Sciatic nerve (tissue), 2 donors: ENCODE measurements at places on chromosomes 7 and 10. TPM values are rescaled to one million over a fixed set of nuclear protein-coding genes. Genes with fewer than 3 reads are reported as not detected.

SFMBT2 gene
- total RNA-seq: 14.6 TPM

PRSS2 gene
- 6.0 TPM for total RNA-seq

UNCX gene
- not detected for total RNA-seq

OR2A5 gene
- not detected for total RNA-seq

- DNase-seq: no peak
Measured at GRCh38 chr7:46580766-46581165, 659.7 kb upstream of the IGFBP3 start.

GRCh38 chr10:59702347-59702746, 7.3 kb downstream of the SLC16A9 start:
- DNase-seq: no peak

DNA sequence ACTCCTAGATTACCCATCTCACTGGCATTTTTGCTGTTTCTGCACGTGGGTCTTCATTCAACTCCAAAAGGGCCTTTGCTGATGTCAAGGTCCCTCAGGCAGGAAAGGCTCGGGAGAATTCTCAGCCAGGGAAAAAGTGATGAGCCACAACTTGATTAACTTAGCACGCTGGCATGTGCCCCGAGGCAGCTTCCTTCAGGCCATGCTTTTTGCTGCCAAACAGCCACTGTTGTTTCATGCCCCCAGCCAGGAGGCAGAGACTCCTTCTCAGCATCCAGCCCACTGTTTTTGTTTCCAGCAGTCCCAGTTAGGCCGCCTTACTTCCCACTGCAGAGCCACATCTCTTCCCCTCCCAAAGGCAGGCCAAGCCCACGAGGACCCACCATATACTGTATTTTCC, 266.5 kb upstream of the YAE1 start:
- no peak for DNase-seq

- DNase-seq: no peak
Measured at GRCh38 chr7:28174442-28174841, 6.2 kb downstream of the JAZF1 start.

GRCh38 chr10:373526-374309, 238.5 kb downstream of the ZMYND11 start:
- no peak for DNase-seq

DNA sequence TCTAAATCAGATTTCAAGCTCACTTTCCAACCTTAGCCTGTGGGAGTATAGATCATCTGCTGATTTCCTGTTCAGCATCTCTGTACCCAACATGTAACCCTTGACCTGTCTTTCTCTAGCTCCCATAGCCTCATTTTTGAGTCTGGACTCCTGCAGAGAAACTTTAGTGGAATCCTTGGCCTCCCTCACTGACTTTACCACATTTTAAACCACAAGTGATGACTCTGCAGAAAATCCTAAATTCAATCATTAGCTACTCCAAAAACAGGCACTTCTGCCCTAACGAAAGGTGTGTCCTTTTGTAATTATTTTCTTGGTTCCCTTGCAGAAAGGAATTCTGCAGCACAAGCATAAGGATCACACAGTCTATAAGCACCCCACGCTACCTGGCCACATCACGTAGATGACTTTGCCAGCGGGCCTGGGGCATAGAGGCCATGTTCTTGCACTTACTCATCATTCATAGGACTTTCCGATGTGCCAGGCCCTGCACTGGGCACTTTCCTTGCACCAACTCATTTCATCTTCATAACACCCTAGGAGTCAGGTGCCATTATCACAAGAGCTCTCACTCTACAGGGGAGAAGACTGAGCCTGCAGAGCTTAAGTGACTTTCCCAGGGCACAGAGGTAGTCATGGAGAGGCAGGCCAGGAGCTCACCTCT, 57.2 kb upstream of the OPALIN start:
- DNase-seq: no peak
